ENCODE measurements at places on chromosomes 16 and 17. TPM values are rescaled to one million over a fixed set of nuclear protein-coding genes. Genes with fewer than 3 reads are reported as not detected.

GRCh38 chr17:71055128-71055527 is 885.8 kb downstream of the KCNJ2 start:
- H3K36me3 ChIP-seq, result no peaks in the 10 kb centered on the region
- H3K27ac ChIP-seq, result no peak overlapping the region
- no peak for DNase-seq
- no peaks in the 10 kb centered on the region for H3K27me3 ChIP-seq

- peaks cover 16% of the 10 kb centered on the region for H3K27me3 ChIP-seq
- no peak overlapping the region for H3K27ac ChIP-seq
- H3K36me3 ChIP-seq, result peaks cover 3% of the 10 kb centered on the region
- H3K4me1 ChIP-seq, result 0 out of 2 replicates have a peak, but pooled peaks cover 2% of the 10 kb centered on the region
Observed at GRCh38 chr17:76382803-76383545, 1.4 kb upstream of the SPHK1 start.

TLE7 gene
- not detected for total RNA-seq

GRCh38 chr17:7956228-7956965 is 24.4 kb downstream of the CNTROB start:
- H3K36me3 ChIP-seq, result no peaks in the 10 kb centered on the region
- DNase-seq, result no peak

DNA sequence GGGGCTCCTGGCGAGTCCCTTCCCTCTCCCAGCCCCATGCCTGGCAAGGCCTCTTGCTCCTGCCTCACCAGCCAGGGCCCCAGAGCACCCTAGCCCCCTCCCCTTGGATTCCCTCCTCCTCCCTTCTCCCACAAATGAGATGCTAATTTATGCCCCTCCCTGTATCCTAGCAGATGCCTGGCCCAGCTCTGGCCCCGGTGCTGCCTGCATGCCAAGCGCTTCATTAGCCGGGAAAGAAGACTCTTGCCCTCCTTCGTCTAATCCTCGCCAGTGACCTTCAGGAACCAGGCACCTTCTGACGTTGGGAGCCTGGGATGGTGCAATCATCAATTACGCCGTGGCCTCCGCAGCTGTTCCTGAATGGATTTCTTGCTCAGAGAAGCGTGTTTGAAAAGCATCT is 127.8 kb downstream of the SDK2 start:
- H3K4me1 ChIP-seq, result no peaks in the 10 kb centered on the region
- no peak overlapping the region for H3K4me3 ChIP-seq
- H3K27ac ChIP-seq, result no peak overlapping the region
- no peaks in the 10 kb centered on the region for H3K27me3 ChIP-seq

- H3K4me3 ChIP-seq, result no peak overlapping the region
- peak; percentile 39 for DNase-seq
- no peaks in the 10 kb centered on the region for H3K27me3 ChIP-seq
Observed at GRCh38 chr16:48003206-48003907, 152.4 kb downstream of the ABCC12 start.

DNA sequence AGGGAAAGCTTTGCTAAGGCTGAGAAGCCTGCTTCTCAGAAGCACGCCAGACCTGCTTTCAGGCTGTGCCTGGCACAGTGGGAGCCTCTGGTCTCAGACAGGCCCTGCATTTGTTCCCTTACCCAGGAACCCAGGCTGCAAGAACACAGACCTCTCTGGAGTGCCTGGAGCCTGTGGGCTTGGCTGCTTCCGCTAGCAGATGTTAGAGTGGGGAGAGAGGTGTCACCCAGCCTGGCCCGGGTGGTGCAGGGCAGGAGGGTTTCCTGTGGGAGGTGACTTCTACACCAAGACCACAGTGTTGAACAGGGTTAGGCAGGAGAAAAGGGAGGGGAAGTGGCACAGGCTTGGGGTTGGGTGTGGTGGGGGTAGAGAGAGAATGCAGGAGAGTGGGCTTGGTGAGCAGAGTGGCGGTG is 35.8 kb upstream of the ADGRG1 start:
- no peaks in the 10 kb centered on the region for H3K36me3 ChIP-seq
- DNase-seq, result no peak
- H3K27ac ChIP-seq, result no peak overlapping the region
- H3K4me1 ChIP-seq, result no peaks in the 10 kb centered on the region
- no peaks in the 10 kb centered on the region for H3K27me3 ChIP-seq

MYL11 gene
- 1.4 TPM for total RNA-seq

DNA sequence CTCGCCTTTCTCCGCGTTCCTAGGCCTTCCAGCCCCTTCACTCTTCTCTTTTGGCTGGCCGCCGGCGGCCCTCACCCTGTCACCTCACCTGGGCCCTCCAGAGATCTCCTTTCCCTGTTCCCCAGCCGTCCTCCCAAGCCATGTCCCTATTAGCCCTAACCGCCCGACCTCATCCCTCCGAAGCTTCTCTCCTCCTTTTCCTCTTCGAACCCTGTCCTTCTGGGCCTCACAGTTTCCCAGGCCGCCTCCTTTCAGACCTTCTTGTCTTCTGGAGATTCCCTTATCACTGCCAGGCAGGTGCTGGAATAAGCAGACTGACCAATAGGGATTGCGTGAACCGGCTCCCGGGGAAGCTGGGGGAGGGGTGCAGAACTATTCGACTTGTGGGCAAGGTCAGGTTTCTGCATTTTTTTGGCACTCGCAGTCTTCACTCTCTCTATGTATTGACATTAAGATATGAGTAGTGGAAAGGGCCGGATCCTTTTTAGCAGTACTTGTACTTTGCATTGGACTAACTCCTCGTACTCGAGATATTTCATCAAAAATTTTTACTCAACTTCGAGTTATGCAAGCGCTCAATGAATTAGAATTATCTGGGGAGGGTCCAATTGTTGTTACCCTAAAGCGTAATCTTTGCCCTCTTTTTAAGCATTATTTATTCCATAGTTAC is 690 bp downstream of the RHOT1 start:
- no peak overlapping the region for H3K27ac ChIP-seq
- H3K4me1 ChIP-seq, result no peaks in the 10 kb centered on the region
- H3K27me3 ChIP-seq, result no peaks in the 10 kb centered on the region
- H3K36me3 ChIP-seq, result peaks cover 4% of the 10 kb centered on the region
- peak; percentile 87 for DNase-seq

RNPS1 gene
- total RNA-seq, result 394 TPM

DNA sequence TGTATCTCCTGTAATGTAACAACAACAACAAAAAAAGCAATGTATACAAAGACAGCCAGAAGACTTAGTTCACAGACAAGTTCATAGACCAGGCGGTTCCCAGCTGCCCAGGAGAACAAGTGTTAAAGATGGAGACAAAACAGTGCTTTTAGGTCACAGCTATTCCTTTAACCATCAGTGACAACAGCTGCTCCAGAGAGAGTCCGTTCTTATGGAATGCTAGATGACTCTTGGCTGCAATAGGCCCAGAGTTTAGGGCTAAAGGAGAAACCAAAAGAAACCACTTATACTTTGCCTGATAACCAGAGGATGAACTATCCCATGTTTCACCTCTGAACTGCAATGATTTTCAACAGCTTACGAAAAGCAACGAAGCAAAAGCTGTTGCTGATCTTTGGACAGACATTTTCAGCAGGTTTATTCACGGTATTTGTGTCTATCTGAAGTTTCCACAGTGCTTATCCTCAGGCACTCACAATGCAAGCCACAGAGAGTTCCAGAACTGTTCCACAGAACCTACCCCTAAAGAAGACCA is 6.0 kb downstream of the ZCCHC14 start:
- no peaks in the 10 kb centered on the region for H3K27me3 ChIP-seq
- no peaks in the 10 kb centered on the region for H3K4me1 ChIP-seq
- H3K4me3 ChIP-seq, result no peak overlapping the region
- H3K36me3 ChIP-seq, result peaks cover 9% of the 10 kb centered on the region
- DNase-seq, result no peak

SCNN1B gene
- total RNA-seq, result 0.35 TPM

DNA sequence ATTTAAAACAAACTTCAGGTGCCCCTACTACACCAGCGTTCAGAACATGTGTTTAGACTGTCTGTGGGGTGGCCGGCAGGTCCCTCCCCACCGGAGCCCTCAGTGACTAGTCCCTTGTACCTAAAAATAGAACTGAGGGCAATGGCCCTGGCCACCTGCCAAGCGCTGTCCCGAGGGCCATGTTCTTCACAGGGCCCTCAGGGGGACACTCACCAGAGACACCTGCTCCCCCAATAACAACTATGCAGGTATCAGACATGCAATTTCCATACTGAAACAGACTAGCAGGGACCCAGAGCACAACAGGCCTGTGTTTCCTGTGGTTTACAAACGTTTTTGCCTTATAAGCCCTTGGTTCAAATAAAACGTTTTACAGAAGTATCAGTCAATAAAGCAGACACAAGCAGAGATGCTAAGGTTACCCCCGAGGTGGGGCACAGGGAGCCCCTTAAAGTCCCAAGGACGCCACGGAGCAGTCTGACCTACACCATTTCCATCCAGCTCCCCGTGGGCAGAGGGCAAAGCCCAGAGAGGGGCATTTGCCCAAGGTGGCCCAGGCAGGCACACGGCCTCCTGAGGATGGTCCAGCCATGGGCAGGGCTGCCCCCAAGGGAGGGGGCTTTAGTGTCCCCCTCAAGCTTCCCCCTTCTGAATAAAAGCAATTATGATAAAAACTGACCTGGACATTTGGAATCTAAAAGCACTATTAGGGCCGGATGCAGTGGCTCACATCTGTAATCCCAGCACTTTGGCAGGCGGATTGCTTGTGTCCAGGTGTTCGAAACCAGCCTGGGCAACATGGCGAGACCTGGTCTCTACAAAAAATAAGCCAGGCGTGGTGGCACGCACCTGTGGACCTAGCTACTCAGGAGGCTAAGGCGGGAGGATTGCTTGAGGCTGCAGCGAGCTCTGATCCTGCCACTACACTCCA is 896 bp upstream of the MYLK3 start:
- DNase-seq, result no peak
- 0 out of 2 replicates have a peak, but pooled peaks cover 6% of the 10 kb centered on the region for H3K4me1 ChIP-seq
- H3K27me3 ChIP-seq, result no peaks in the 10 kb centered on the region
- no peaks in the 10 kb centered on the region for H3K36me3 ChIP-seq
- no peak overlapping the region for H3K4me3 ChIP-seq

GRCh38 chr16:81006211-81006812 is 373 bp downstream of the CMC2 start:
- H3K4me1 ChIP-seq, result no peaks in the 10 kb centered on the region
- H3K27ac ChIP-seq, result peak overlapping the region; percentile 73
- H3K4me3 ChIP-seq, result peak overlapping the region; percentile 93
- no peak for DNase-seq
- peaks cover 2% of the 10 kb centered on the region for H3K36me3 ChIP-seq

TPSD1 gene
- total RNA-seq, result not detected

All from H9 (cell line).